Stimulated activated CD8-positive, alpha-beta memory T cell treated with anti-CD3 and anti-CD28 coated beads, Interleukin-4, amount 100 ng/mL, for 1 hour (primary cell): ENCODE measurements at places on chromosomes 3 and 15.

DNA sequence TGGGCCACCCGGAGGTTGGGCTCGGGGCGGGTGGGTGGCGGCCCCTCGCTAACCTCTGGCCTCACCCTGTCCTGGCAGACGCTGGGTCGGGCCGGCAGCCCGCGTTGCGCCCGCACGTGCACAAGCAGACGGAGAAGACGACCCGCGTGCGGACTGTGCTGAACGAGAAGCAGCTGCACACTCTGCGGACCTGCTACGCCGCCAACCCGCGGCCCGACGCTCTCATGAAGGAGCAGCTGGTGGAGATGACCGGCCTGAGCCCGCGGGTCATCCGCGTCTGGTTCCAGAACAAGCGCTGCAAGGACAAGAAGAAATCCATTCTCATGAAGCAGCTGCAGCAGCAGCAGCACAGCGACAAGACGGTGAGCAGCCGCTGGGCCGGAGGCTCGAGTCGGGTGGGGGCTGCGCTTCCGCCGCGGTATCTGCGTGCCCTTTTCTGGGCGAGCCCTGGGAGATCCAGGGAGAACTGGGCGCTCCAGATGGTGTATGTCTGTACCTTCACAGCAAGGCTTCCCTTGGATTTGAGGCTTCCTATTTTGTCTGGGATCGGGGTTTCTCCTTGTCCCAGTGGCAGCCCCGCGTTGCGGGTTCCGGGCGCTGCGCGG, 3.7 kb downstream of the ISL2 start:
- DNase-seq = no peak

- no peak for DNase-seq
Measured at GRCh38 chr3:14453876-14454638, 51.7 kb downstream of the SLC6A6 start.

GRCh38 chr15:39736412-39737195, 46.0 kb downstream of the FSIP1 start:
- no peak for DNase-seq

- DNase-seq = no peak
Measured at GRCh38 chr3:127555108-127555507, 35.4 kb downstream of the TPRA1 start.

DNA sequence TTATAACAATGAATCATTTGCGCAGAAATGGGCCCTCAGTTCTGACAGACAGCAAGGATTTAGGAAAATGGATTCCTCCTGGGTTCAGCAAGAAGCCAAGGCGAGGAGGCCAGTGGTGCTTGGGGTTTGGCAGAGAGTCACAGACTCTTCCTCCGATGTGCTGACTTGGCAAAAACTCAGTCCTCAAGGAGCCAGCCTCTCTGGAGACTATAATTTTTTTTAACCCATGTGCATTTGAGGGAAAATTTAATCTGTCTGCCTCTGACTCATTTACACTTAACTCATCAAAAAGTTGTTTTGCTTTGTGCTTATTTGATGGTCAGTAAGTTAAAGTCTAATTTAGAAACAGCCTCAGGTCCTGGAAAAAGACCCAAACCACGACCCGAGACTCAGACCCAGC, 34.2 kb upstream of the SLC24A5 start:
- DNase-seq = no peak

DNA sequence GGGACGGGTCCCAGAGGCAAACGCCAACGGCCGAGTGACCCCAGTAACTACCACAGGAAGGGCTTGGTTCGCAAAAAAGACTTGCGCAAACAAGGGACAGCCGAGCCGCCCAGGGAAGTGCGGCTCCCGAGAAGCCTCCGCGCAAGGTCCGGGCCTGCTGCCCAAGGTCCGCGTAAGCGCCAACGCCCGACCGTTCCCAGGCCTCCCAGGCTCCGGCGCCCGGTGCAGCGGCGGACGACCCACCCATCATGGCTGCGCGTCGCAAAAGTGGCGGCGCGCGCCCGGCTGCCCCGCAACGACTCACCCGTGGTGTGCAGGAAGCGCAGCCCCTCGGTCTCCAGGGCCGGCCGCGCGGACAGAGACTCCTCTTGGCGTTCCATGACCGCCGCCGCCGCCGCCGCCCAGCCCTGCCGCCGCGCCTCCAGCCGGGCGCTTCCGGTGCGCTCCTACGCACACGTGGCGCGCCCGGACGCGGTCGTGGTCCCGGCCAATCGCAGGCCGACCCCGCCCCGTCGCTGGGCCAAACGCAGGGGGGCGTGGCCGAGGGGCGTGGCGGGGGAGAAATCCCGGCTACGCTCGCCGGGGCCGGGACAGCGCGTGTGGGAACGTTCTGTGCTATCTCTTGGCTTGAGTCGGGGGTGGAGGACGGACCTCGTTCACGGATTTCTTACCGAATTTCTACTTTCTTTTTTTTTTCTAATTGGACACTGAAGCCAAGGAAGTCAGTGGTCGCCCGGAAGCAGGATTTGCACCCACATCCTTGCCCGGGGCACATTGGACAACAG, at the start of gene SELENOS:
Gene SELENOS (minus strand): TSS at position 448 of the 785 bp plus-strand sequence. CDS start 68 bp downstream, at position 380.
- DNase-seq = peak; percentile 75

DNA sequence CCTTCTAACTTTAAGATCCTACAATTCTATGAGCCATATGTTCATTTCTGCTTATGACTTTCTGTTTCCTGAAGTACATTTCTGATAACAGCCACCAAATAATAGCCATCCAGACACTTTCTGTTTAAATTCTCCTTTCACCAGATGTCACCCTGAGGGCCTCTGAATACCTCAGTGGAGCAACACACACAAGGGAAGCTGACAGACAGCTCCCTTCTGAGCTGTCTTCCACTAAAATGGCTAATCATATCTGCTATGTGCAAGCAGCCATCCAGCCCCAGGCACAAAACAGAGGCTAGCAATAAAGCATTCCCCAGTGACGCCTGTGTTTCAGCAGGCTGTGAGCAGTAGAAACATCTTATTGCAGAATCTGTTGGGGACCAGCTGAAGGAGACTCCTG, 666.6 kb upstream of the UBE2E2 start:
- no peak for DNase-seq

DNA sequence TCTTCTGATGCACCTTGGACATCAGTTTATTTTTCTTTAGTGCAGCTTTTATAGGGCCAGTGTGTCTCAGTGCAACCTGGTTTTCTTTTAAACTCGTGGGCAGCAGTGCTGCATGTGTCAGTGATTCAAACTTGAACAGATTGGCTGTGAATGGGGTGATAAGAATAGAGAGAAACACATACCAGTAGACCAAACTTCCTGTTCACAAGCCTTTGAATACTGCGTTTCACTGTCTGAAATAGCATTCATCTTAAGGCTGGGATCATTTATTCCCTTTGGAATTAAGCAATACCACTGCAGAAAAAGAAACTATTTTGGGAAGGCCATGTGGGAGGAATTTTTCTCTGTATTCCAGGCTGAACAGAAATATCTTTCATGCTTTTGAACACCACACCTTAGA, 51.7 kb downstream of the PHLDB2 start:
- DNase-seq = no peak

DNA sequence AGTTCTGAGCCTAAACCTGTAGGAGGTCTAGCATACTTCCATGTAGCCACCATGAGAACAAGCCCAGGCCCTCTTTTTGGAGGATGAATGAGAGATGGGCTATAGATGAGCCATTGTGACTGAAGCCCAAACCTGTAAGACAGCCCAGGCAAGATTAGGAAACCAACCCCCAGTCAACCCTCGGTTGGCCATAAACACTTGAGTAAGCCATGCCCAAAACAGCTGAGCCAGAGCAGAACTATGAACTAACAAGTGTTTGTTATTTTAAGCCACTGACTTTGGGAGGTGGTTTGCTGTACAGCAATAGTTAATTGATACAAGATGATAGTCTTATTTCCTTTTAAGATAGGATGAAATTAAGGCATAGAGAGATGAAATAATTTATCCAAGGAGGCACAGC, 12.4 kb upstream of the CPNE4 start:
- no peak for DNase-seq

DNA sequence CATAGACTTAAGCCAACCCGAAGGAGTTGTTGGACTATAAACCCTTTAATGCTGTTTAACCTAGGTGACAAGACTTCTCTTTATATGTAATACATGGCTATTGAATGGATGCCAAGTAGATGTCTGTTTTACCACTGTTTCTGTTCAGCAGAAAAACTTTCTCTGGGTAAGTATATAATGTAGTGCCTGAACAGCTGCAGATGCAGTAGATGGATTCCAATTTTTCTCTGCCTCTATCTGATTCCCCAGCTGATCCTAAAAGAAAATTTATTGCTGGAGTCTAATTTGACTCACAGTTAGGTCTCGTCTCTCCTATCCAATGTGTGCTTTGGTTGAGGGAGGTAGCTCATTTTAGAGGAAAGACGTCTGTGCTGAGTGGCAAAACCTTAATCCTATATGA, 256.5 kb upstream of the CBLB start:
- no peak for DNase-seq

DNA sequence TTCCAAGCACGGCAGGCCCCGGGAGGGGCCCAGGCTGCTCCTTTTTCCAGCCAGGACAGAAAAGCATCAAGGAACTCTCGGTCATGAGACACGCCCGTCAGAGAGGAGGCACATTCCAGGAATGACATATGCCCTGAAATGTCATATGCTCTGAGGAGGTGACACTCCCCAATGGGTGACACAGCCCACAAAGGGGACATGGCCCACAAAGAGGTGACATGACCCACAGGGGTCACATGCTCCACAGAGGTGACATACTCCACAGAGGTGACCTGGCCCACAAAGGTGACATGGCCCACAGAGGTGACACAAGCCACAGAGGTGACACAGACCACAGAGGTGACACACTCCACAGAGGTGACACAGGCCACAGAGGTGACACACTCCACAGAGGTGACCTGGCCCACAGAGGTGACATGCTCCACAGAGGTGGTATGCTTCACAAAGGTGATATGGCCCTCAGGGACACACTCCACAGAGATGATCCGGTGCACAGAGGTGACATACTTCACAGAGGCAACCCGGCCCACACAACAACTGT, 79.2 kb downstream of the ABHD5 start:
- no peak for DNase-seq

GRCh38 chr3:164658125-164658524, 420.2 kb downstream of the SI start:
- DNase-seq = no peak

DNA sequence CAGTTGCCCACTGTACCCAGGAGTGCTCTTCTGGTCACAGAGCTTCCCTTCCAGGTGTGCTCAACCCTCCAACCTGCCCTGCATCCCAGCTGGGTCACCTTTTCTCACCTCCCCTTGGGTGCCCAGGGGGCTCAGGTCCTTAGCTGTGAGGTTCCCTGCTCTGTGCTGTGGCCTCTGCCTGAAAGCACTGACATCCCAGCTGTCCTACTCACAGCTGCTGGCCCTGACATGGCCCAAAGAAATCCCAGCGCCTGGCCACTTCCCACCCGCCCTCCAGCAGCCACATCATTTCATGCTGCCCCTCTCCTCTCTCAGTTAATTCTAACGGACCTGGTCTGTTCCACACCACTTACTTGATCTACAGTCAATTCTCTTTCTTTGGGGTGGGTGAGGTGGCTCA, 79.9 kb downstream of the ISG20 start:
- DNase-seq = no peak

DNA sequence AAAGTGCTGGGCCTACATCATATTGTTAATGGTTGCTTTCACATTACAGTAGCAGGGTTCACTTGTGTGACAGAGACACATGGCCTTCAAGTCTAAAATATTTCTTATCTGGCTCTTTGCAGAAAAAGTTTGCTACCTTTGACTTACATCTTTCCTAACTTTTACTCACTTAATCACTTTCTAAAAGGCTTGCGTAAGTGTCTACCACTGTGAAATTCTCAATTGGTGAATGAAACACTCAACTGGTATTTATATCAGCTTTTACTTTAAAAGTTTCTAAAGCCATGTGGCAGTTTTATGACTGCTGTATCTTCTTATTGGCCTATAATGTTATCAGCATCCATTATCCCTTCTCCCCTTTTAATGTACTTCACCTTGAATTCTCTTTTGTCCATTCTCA, 554.5 kb downstream of the ZIC1 start:
- DNase-seq = no peak

GRCh38 chr3:81003817-81004216, 757.6 kb downstream of the GBE1 start:
- no peak for DNase-seq

DNA sequence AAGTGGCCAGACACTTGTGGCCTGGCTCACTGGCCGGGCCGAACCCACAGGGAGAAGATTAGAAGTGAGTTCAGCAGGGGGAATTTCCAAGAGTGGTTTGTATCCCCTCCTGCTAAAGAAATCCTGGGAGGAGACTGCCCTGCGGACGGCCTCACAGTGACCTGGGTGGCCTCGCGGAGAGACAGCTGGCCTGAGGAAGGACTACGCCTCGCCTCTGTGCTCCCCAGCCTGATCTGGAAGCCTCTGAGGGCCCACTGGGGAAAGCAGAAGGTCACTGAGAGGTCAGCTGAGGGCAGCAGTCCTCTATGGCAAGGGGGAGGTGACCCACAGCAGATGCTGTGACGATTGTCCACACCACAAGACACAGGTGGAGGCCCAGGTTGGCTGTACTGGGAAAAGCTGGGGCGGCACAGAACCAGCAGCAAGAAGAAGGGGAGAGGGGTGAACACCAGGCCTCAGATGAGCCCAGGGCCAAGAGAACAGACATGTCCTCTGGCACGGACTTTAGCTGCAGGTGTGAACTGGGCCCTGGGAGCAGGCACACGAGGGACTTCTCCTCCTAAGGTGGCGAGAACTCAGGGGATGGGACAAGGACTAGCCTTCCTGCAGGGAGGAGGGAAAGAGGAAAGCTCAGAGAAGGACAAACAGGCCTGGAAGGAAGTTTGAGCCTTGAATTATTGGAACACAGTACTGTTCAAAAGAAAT, 37.2 kb upstream of the DLG1 start:
- no peak for DNase-seq

GRCh38 chr3:58352626-58353025, 19.9 kb downstream of the PXK start:
- DNase-seq = no peak

GRCh38 chr15:32908872-32909271, 191.1 kb downstream of the GREM1 start:
- DNase-seq = no peak

DNA sequence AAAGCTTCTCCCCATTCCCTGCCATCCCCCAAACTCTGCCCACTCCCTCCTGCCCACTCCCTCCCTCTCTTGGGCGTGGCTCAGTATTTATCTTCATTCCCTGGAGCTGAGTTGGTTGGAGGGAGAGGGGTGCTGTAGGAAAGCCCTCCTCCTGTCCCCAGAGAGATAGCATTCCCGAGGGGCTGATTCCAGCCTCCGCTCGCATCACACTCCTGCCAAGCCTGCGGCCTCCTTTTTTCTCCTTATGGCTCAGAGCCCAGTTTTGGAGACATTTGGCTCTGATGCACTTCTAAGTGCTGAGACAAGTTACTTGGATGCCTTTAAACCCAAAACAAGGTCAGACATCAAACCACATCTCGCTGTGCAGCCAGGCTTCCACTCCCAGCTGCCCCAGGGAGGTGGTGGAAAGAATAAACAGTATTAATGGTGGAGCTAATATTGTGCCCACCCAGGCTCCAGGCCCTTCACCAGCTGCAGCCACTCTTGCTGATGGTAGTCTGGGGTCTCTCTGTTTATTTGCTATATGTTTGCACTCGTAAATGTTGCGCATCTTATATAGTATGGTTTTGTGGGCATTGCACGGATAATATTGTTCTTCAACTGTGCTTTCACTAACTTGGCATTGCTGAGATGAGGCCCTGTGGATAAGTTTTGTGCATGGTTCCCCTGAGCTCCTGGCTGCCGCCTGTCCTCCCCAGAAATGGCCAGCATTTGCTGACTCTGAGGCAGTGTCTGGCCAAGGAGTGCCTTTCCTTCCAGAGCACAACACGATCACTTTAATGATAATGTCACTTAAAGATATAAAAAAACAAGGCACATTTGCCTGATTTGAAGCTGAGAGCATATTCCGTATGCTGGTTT, 157.2 kb downstream of the LRRC28 start:
- no peak for DNase-seq

- no peak for DNase-seq
Measured at GRCh38 chr3:70064194-70064779, 64.8 kb downstream of the SAMMSON start.
